ENCODE measurements at places on chromosomes 7 and 10.

- DNase-seq = no peak
Measured at GRCh38 chr10:4170181-4170580, 385.2 kb upstream of the KLF6 start.

DNA sequence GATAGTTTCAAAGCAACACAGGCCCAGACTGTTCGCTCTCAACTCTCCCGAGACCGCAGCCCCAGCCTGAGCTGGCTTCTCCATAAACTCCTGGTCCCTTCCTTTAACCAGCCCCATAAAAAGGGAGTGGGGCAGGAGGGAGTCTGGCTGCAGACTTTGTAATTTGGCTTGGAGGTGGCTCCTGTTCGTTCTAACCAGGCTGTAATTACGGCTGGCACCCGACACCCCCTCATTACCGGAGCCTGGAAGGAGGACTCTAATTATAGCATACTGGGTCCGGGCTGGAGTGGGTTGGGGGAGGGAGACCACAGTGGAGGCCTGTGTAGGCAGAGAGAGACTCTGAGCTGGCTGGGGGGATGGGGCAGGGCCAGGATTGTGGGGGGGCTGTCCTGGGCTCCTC, 49.7 kb downstream of the UNC5B start:
- DNase-seq = no peak

GRCh38 chr10:44309939-44310761, 74.7 kb downstream of the CXCL12 start:
- DNase-seq = no peak

DNA sequence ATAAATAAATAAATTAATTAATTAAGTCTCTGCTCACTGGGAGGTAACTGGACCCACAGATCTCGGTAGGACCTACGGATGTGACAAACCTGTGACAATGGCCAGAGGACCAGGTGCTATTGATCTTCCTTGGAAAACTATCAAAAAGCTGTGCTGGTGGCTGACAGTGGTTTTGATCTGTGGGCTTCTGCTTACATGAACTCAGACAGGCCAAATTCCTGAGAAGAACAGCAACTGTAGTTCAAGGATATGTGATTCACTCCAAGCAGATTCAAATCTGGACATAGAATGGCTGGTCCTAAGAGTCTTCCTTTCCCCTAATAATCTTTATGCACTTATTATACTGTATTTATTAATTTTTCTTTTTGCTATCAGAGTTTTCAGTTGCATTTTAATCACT, 80.0 kb downstream of the ATXN7L1 start:
- DNase-seq = no peak

DNA sequence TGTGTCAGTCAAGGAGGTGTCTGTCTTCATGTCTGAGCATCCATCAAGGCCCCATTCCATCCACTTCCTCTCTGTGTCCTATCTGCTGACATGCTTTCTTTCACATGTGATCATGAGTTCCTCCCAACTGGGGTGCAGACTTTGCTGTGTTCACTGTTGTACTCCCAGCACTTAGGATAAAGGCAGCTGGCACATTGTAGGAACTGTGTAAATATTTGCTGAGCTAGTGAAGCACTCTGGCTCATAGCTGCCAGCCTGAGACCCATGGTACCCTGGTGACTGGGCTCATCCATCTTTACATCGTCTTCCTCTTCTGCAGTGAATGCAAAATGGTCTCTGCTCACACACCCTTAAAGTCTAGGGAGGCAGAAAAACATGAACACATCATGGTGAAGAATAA, 242.2 kb upstream of the IGFBP3 start:
- DNase-seq = no peak

Measured in MCF 10A (cell line).